ENCODE measurements at places on chromosomes 2 and 18.

DNA sequence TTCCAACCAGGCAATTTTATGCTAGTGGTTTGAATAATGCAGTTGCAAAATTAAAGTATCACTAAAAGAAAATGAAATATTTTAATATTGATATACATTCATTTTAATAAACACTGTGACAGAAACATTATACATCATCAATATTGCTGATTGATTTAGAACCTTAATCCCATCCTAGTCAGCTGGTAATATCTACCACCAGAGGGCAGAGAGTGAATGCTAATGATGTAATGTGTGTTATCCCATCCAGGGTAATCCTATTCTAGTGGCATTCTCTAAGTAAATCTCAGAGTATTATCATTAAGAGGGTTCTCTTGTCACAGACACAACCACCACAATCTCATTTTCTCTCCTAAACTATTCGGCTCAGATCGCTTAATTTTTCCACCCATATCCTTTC is 477.4 kb downstream of the CPS1 start:
- DNase-seq: no peak

DNA sequence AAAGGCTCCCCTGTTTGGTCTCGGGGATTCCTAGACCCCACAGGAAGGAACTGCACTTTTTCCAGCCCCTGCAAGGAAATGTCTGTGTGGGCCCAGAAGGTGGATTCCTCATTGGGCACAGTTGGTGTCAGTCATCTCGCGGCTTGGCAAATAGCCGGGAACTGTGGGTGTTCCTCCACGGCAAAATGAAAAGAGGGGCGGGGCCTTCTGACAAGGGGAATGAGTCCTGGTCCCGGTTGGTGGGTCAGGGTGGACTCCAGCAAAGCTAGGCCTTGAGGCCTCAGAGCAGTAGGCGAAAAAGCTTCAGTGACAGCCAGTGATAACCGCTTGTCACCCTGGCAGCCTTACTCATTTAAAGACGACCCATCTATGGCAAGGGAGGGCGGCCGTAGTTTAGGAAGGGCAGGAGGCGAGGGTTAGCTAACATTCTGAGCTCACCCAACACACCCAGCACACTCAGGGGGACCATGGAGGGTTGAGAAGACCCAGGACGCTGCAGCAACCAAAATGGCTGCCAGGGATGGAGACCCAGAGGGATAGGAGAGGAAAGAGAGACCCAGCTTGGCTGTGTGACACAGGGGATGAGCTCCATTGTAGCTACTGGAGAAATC is 16.5 kb downstream of the SLC4A3 start:
- DNase-seq: no peak

GRCh38 chr2:27866237-27866636 is 23.9 kb downstream of the RBKS start:
- DNase-seq: no peak

DNA sequence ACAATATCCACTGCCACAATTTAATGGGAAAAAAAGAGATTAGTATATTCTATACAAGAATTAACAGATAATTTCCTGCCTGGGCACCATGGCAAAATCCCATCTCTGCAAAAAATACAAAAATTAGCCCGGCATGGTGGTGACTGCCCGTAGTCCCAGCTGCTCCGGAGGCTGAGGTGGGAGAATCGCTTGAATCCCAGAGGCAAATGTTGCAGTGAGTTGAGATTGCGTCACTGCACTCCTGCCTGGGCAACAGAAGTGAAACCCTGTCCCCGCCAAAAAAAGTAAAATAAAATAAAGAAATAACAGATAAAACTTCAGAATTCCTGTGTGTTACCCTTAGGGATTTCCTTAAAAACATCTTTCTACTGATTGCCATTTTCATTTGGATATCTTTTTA is 1194.8 kb upstream of the PIK3C3 start:
- DNase-seq: no peak

DNA sequence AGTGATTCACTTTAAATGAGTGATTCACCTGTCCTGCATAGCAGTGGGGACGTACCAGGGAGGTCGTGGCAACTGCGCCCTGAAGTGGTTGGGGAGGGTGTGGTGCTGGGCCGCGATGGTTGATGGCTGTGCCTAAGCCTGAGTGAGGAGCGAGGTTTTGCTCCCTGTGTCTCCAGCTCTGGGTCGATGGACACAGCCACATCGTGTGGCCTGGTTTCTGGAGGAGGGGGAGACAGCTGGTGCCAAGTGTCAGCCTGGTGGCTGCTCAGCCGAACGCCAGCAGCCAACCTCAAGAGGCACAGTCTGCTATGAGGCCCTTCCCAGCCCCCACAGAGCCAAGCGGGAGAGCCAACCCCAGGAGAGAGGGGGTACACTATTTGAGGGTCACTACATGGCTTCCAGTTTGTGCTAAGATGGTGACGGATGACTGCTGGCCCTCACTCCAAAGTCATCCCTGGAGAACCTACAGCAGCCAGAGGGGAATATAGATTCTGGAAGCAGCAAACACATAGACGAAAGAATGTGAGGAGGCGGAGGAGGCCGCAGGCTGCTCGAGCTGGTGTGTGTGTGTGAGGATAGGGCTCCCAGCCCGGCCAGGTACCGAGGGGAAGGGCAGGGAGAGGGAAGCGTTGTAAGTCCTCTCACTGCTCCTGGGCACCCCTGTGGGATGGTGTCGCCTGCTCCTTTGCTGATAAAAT is 58.6 kb upstream of the OTOF start:
- DNase-seq: no peak

DNA sequence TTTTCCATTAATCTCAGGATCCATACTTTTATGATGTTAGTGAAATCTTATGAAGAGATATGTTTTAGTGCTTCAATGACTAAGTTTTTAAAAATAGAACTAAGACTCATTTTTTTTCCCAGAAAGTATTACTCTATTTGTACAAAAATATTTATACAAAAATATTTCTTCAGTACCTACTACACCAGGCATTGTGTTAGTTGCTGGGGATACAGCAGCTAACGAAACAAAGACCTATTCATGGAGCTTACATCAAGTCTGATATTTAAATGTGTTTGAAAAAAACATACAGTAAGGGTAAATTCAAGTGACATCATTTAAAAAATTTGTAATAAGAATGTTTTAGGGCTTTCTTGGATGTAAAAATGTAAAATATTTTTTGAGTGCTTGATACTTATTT is 11.6 kb downstream of the VAPA start:
- DNase-seq: no peak

GRCh38 chr2:173109253-173110188 is 33.9 kb downstream of the MAP3K20 start:
- no peak for DNase-seq

DNA sequence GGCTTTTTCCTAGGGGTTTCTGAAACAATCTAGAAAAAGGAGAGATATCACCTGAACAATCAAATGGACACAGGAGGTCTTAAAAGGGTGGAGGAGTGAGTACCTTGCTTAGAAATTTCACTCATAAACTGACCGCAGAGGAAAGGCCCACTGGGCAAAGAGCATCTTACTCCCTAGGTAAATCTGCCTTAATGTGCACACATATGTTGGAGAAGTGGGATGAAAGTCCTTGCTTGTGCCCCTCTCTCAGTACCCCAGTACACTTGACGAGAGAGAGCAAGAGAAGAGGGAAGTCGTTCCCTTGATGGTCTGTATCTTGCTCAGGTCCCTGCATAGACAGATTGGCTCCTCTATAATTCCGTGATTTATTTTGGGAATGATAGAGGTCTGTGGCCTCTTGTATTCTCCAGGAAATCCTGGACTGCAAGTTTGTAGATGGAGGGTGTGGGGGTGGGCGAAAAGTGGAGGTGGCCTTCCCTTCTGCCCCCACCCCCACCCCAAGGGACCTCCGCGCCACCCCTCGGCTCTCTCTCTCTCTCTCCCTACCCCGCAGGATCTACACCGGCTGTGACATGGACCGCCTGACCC is 6.8 kb downstream of the TBR1 start:
- no peak for DNase-seq

GRCh38 chr18:57131782-57132181 is 15.1 kb upstream of the BOD1L2 start:
- no peak for DNase-seq

- no peak for DNase-seq
Measured at GRCh38 chr18:27865431-27865830, 311.5 kb downstream of the CDH2 start.

GRCh38 chr2:234243871-234244565 is 193.5 kb downstream of the SPP2 start:
- DNase-seq: no peak

DNA sequence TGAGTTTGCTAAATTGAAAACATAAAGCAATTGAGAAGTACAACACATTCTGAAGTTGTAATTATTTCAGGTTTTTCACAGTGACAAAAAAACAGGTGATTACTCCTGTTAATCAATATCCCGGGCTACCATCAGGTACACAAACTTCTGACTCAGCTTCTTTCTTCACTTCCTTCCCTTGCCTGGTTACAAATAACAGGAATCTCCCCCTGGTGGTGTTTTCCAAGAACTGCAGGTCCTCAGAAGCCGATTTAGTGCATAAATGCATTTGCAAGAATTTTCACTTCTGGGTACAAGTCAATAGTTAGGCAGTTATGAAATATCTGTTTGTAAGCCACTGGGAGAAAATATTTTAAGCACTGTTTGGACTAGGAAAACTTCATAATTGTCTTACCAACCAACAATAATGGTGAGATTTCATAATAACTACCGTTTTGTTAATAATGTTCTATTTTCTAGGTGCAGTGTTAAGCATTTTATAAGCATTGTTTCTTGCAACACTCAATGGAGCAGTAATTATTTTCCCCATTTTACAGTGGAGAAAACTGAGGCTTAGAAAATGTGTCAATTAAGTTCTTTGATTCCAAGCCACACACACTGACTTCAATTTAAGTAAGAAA is 12.4 kb upstream of the GMCL1 start:
- DNase-seq: peak; percentile 89

- no peak for DNase-seq
Measured at GRCh38 chr2:42186945-42187632, 17.9 kb downstream of the EML4 start.

DNA sequence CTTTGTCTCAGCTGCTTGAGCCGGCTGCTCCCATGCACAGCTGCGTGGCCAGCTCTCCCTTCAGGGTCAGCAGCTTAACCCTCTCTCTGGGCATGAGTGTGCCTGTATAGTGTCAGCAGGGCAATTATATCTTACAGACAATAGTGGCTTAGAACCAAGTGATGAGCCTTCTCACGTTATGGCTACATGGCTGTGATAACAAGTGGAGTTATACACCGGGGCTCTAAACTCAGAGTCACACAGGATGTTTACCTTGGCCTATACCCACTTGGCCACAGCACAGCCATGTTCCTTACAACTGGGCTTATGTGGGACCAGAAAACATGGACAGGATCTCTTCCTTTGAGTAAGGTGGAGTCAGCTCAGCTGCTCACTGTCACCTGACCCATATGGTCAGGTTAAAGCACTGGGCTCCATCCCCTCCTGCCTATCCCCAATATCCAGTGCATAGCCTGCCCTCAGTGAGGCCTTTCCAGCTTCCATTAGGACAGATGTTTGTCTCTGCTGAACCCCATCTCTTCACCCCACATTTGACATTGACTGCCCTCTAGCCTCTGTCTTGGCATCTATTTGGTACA is 294.2 kb upstream of the NCKAP5 start:
- DNase-seq: no peak

DNA sequence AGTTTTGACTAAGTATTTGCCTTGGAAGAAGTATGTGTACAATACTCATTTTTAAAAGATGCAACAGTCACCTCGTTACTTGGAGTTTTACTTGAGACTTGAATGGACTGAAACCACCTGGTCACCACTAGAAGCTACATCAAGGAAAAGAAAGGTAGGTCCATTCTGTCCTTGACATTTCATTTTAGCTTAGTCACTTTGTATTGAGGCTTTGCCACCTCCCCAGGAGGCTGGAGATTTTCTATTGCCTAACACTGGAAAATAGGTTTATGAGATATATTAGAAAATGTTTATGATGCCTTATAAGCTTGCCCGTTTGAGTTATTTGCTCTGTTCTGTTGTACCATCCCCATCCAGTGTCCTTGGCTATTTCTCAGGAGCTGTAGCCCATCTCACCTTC is 107.9 kb upstream of the ETAA1 start:
- DNase-seq: no peak

All from CD4-positive, alpha-beta T cell (primary cell).